ENCODE measurements at places on chromosomes 4 and X.
A peak's percentile ranks its signal among the peaks of the same experiment; 100 is the strongest.

GRCh38 chrX:22073928-22074327 lies 41.8 kb downstream of the PHEX start:
- no peak for DNase-seq

DNA sequence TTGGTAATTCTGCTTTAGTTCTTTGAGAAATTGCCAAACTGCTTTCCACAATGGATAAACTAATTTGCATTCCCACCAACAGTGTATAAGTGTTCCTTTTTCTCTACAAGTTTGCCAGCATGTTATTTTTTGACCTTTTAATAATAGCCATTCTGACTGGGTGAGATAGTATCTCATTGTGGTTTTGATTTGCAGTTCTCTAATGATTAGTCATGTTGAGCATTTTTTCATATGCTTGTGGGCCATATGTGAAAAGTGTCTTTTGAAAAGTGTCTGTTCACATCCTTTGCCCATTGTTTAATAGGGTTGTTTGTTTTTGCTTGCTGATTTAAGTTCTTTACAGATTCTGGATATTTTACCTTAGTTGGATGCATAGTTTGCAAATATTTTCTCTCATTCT lies 25.9 kb downstream of the ENPEP start:
- no peak for DNase-seq

DNA sequence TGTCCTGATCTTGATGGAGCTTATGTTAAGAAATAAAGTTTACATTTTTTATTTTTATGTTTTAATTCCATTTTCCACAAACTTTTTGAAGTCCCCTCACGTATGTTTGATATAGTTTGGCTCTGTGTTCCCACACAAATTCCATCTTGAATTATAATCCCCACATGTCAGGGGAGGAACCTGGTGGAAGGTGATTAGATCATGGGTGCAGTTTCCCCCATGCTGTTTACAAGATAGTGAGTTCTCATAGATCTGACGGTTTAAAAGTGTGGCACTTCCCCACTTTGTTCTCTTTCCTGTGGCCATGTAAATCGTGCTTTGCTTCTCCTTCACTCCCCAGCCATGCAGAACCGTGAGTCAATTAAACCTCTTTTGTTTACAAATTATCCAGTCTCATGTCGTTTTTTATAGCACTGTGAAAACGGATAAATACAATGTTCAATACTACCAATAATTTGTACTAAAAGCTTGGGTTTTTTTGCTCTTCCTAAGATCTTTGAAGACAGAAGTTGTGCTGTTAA lies 89.8 kb downstream of the PAPSS1 start:
- no peak for DNase-seq

- peak; percentile 70 for DNase-seq
These were observed 10.9 kb upstream of the EXOSC9 start for GRCh38 chr4:121789960-121790829.

DNA sequence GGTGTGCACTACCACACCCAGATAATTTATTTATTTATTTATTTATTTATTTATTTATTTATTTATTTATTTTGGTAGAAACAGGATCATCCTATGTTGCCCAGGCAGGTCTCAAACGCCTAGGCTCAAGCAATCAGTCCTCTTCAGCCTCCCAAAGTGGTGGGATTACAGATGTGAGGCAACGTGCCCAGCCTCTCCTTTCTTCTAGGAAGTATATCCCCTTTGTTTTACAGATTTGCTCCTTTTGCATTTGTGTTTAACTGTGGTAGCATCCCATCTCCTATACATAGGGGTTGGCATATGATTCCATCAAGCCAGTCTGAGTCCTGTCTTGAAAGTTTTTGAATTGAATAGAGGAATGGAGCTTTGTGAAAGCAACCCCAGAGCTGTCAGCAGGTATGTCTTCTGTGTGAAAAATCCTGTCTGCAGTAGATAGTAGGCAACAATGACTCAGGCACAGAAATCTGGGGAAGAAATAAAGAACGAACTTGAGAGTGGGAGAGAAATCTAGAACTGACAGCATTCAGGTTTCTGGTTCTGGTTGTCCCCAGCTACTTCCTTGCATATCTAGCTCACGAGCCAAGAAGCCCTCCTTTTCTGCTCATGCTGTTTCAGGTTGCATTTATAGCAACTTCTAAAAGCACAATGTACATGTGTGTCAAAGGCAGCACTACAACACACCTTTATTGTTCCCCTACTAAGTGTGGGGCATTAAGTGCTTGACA lies 113.7 kb upstream of the LSM6 start:
- no peak for DNase-seq

GRCh38 chr4:81021142-81021944 lies 9.2 kb upstream of the BMP3 start:
- no peak for DNase-seq

- no peak for DNase-seq
These were observed 564.1 kb downstream of the INPP4B start for GRCh38 chr4:142281999-142282398.

DNA sequence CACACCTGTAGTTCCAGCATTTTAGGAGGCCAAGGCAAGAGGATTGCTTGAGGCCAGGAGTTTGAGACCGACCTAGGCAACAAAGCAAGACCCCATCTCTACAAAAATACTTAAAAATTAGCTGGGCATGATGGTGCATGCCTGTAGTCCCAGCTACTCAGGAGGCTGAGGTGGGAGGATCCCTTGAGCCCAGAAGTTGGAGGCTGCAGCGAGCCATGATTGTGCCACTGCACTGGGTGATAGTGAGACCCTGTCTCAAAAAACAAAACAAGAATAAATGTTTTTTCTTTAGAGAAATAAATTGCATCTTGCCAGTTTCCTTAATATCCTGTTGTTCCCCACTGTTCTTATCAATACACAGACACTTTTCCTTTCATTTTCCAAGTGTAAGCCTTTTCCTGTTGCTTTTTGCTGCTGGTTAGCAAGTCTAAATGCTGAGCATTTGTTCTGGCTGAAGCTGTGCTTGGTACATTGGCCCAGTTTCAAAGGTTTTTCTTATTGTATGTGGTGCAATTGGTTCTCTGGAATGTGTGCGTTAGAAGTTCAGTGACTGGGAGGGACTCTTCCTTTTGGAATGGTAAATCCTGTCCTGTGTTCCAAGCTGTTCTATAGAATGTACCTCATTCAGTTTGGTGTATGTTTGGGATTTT lies 98.2 kb downstream of the AFF1 start:
- DNase-seq: peak; percentile 91

GRCh38 chr4:74638001-74638400 lies 156.3 kb downstream of the BTC start:
- DNase-seq: peak; percentile 62

- DNase-seq: peak; percentile 5
These were observed 141.1 kb downstream of the MOSPD2 start for GRCh38 chrX:15014281-15014680.

GRCh38 chr4:54912155-54912554 lies 213.2 kb downstream of the KDR start:
- DNase-seq: no peak

DNA sequence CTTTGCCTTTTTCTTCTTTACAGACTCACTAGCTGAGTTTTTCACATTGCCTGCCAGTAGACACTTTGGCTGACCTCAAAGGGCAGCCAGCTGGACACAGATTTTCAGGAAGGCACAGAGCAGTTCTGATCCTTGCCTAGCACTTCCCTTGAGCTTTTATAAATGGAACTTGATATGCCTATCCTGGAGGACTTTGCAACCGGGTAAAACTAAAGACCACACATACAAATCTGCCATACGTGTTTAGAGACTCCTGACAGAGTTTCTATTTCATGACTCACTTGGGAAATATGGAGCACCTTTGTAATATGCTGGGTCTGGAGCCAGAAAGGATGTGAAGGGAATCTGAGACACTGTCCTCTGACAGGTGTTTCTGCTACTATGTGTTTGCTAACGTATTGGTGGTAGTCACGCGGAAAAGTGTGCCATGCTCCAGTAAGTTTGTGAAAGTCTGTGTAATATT lies 56.7 kb upstream of the RASSF6 start:
- DNase-seq: peak; percentile 70

GRCh38 chr4:53147197-53147596 lies 218.7 kb downstream of the SCFD2 start:
- DNase-seq: no peak

DNA sequence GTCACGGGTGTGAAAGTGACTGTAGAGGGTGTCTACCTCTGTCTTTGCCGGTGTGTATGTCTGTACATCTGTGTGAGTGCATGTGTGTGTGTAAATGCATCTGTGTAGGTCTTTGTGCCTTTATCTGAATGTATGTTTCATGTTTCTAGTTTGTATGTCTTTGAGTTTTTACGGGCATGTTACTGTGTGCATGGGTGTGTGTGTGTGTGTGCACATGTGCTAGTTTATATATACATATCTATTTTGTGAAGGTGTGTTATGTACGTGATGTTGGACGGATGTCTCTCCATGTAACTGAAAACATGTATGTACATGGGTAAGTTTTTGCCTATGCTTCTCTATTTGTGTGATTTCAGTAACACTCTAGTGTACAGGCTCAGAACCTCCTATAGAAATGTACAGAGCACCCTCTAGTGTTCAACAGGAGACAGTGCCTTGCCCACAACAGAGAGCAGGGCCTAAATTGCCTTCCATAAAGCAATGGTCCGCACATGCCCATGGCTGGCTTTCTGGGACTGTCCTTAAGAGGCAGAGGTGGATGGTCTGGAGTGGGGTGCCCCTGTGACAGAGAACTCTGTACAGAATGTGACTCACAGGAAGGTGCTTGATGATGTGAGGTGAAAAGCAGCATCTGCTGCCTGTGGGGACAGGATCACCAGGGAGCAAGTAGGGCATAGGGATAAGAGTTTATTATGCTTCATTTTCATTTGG lies 343.5 kb downstream of the RAPGEF2 start:
- peak; percentile 90 for DNase-seq

DNA sequence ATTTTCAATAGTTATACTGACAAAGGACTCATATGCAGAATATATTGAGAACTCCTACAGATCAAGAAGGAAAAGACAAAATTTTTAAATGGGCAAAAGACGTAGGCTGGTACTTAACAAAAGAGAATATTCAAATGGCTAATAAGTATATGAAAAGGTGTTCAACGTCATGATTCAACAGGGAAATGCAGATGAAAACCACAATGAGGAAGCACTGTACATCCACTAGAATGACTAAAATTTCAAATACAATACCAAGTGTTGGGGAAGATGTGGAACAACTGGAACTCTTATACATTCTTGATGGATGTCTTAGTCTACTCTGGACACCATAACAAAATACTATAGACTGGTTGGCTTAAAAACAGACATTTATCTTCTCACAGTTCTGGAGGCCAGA lies 1.3 kb upstream of the MRFAP1L1 start:
- DNase-seq: no peak

GRCh38 chr4:110075083-110075738 lies 123.2 kb downstream of the ELOVL6 start:
- DNase-seq: no peak

DNA sequence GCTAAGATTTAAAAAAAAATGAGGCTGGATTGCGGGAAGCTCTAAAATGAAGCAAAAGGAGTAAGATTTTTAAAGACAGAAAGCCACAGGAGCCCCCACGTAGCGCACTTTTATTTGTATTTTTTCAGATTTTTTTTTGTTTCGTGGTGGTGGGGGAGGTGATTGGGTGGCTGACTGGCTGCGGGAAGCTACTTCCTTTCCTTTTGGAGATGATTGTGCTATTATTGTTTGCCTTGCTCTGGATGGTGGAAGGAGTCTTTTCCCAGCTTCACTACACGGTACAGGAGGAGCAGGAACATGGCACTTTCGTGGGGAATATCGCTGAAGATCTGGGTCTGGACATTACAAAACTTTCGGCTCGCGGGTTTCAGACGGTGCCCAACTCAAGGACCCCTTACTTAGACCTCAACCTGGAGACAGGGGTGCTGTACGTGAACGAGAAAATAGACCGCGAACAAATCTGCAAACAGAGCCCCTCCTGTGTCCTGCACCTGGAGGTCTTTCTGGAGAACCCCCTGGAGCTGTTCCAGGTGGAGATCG lies 908 bp downstream of the PCDH10 start:
- peak; percentile 15 for DNase-seq

- DNase-seq: no peak
These were observed 85.5 kb downstream of the TACR3 start for GRCh38 chr4:103634236-103634635.

- DNase-seq: no peak
These were observed 112.2 kb downstream of the AKAP4 start for GRCh38 chrX:50088645-50089044.

- peak; percentile 54 for DNase-seq
These were observed 69.2 kb upstream of the PNPLA4 start for GRCh38 chrX:7996414-7996813.

DNA sequence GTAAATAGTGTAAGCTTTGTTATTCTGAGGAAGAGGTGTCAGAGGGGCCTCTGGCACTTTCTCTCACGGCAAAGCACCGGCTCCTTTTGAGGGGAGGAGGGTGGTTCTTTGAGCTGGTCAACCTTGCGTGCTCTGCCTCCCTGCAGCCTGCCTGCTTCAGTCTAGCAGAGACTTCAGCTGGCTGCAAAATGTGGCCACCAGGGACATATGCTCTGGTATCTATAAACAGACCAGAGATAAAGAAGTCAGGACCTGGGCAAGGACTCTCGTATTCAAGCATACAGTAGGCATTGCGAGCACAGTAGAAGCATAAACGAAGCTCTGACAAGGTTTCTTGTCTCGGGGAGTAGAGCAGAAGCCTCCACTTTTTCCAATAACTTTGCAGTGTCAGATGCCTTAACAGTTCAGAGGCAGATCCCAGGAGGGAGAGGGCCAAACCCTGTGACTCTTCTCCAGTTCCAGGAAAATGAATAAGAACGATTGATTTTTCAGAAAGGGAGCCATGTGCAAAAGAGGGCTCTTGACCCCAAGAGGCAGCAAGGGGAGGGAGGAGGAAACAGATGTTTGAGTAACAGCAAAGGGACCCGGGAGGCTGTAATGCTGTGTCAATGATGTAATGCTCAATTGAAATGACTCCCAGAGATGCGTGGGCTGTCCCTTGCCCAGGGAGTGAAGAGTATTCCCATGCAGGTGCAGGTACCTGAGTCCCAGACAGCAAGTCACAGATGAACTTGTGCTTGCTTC lies 57.9 kb upstream of the TEX13D start:
- no peak for DNase-seq

- no peak for DNase-seq
These were observed 92.5 kb downstream of the PPP3CA start for GRCh38 chr4:101254776-101255175.

GRCh38 chr4:187141101-187141500 lies 417.4 kb upstream of the FAT1 start:
- no peak for DNase-seq

GRCh38 chr4:141486375-141486997 lies 149.9 kb upstream of the IL15 start:
- peak; percentile 56 for DNase-seq

DNA sequence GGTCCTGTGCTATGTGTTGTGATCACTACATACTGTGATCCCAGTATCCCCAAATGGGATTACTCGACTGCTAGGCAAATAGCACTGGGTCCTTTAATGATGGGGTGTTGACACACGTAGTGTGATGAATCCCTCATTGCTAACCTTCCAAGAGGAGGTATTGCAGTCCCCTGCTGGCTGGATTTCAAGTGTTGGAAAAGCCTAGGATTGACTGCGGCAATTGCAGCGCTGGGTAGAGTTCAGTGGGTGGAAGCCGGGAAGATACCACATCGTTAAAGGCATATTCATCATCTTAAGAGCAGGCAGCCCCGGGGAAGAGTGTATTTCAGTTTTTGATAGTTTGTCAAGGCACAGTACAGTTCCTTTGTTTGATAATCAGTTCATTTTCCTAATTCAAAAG lies 159.9 kb downstream of the TRIML1 start:
- no peak for DNase-seq

Data from choroid plexus epithelial cell (primary cell).